ENCODE measurements at places on chromosomes 7 and 10.

GRCh38 chr7:37920305-37920848, at the start of gene EPDR1:
Gene EPDR1, plus strand, starts transcription at chr7:37920640. Its CDS starts 300 bp downstream, at chr7:37920940.
- DNase-seq = peak; percentile 55

- DNase-seq = no peak
These were observed 354.3 kb downstream of the KCNMA1 start for GRCh38 chr10:77283326-77283725.

GRCh38 chr7:136923111-136923667, 54.7 kb downstream of the CHRM2 start:
- no peak for DNase-seq

GRCh38 chr7:115230882-115231571, 309.1 kb downstream of the MDFIC start:
- DNase-seq = no peak

DNA sequence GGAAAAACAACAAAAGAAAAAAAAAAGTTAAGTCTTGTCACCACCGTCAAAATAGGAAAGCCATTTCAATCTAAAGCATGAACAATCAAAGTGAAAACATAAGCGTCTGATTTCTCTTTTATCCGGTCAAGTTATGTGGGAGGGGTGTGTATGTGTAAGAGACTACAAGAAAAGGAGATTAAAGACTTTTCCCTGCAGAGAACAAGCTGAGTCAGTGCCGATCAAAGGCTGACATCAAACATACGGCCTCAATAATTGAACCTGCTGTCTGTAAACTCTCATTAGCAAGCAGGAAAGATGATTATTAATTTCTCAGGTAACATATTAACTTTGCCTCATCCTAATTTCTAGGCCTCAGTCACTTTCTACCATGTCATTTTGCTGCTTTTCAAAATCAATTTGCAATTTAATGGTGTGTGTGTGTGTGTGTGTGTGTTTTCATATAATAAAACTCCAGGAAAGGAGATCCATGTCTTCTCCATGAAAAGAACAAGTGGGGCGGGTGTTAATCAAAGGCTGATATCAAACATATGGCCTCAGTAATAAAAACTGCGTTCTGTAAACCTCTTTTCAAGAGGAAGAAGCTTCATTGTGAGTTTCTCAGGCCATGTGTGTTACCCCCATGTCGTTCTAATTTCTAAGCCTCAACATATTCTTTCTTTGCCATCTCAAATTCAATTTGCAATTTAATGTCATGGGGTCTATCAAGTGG, 649.1 kb upstream of the SORCS1 start:
- no peak for DNase-seq

DNA sequence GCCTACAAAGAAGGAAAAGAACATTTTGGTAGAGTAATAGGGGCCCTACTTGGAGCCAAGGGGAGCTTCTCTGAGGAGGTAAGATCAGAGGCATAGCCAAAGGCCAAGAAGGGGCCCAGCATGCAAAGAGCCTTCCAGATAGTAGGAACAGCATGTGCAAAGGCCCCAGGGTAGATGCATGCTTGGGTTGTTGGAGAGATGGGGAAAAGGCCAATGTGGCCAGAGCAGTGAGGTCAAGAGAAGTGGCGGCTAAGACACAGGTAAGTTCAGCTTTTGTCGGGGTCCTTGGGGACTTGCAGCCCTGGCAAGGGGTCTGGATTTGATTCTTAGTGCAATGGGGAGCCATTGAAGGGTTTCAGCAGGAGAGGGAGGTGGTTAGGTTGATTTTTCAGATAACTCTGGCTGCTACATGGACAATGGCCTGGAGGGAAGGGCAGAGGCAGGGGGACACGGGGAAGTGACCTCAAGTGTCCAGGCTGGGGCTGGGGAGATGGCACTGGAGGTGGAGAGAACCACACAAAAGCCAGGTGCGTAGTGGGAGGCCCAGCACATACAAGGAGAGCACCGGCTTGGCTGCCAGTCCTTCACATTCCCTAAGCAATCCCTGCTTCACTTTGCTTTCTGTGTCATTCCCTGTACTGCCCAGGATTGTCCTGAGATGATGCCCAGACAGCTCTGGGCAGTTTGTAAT, 16.5 kb downstream of the GRID1 start:
- no peak for DNase-seq

DNA sequence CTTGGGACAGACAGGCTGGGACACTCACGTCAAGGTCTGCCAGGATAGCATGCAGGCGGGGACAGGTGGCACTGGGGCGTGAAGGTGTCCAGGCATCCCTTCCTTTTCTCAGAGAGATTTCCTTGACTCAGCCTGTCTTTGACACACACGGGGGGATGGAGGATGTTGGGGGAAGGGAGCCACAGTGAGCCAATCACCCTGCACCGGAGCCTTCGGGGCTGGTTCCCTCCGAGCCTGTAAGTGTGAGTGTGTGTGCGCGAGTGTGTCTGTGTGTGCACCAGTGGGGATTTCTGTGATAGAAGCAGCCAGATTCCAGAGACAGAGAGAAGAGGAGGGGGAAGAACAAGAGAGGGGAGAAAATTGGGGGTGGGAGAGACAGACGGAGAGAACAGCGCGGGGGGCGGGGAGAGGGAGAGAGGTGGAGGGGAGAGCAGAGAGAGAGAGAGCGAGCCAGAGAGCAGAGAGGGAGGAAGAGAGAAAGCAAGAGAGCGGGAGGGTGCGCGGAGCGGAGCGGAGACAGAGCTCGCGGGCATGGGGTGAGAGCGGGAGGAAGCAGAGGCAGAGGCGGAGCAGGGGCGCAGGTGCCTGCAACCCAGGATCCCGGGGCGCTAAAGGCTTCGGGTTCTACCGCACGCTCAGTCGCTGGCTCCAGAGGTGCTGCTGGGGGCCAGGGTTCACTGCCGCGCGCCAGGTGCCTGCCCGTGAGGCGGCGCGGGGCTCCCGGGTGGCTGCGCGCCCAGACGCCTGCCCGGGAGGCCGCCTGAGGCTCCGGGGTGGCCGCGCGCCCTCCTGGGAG, 466 bp upstream of the GPR26 start:
- no peak for DNase-seq

- DNase-seq = no peak
These were observed 269.4 kb downstream of the TCF7L2 start for GRCh38 chr10:113219446-113219845.

DNA sequence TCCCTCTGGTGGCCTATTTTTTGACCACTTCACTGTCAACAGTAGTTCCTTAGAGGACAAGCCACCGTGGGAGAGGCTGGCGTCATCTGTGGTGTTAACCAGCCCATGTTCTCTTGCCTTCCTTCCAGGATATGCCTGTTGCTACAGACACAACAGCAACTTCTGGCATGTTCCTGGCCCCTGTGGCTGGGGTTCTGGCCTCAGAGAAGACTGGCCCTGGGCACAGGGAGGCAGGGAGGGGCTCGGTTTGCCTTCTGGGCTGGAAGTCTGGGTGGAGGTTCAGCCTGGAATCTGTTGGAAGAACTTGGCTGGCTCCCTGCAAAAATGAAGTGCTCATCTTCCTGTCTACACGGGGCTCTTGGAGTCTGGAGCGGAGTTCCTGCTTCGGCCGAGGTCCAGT, 25.7 kb downstream of the GOLGA7B start:
- DNase-seq = no peak

GRCh38 chr7:133265821-133266220, 12.9 kb downstream of the EXOC4 start:
- no peak for DNase-seq

DNA sequence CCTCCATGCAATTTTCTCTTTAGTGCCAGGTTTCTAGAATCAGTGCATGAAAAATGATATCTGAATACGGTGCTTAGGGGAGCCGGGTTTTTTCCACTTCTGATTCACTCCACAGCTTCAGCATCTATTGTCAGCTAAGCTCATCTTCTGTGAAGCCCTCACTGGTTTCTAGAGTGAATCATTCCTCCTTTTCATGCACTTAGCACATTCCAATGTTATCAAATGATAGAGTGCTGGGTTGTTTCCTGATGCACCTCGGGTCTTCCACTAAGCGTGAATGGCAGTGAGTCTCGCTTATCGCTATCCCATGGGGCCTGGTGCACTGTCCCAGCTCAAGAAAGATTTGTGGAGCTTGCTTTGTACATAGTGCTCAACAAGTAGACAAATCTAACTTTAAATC, 170.9 kb upstream of the RHEB start:
- no peak for DNase-seq

GRCh38 chr7:46819819-46820218, 762.1 kb downstream of the TNS3 start:
- no peak for DNase-seq

DNA sequence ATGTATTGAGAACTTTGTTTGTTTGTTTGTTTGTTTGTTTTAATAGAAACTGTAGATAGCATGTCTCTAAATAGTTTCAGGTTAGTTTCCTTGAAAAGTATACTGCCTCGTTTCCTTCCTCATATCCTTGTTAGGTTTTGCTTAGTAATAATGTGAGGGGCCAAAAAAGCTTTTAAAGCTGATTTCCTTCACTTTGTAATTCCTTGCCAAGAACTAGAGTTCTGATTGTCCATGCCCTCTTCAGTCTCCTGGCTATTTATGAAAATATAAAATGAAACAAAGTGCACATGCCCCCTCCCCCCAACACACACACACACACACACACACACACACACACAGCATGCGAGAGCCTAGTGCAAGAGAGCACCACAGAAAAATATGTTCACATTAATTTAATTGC, 115.8 kb downstream of the FZD1 start:
- no peak for DNase-seq

DNA sequence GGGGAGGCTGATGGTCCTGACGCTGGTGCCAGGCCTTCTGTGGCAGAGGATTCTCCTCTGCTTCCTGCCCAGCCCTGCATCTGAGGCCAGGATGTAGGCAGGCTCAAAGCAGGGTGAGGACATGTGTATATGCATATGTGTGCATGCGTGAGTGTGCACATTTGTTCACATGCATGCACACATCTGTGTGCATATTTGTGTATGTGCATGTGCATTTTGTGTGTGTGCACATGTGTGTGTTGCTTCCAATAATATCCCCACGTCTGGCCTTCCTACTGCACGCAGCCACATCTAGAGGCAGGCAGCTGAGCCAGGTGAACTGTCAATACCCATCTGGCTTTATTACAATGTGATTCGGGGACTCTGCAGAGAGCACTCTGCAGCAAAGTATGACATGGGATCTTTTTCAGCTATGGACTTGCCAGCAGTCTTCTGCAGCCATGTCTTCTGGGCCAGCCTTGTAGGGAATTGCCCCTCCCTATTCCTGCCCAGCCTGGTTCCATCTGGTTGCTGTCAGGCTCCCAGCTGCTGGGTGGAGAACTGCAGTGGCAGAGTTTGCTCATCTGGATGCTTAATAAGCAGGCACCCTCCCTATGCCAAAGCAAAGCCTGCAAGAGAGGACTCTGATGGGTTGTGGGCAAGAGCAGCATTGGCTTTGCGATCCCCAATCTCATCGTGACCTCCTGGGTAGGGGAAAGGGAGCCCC, 140.7 kb downstream of the PFKFB3 start:
- no peak for DNase-seq

DNA sequence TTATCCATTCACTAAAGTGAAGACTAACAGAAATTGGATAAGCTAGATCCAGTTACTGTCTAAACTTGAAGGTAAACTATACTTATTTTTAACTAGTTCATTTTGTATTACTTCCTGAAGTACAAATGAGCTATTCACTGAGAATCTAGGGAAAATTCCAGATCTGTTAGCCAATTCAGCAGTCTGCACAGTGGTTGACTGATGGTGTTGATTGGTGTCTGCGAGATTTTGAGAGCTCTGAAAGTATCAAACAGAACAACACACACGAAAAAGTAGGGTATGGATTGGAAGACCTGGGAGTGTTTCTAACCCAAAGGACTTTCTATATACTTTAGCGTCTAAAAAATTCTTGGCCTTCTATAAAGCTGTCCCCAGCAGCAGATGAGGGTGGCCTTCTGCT, 33.6 kb upstream of the AGR2 start:
- DNase-seq = no peak

- DNase-seq = no peak
These were observed 61.9 kb upstream of the LANCL2 start for GRCh38 chr7:55303220-55303619.

DNA sequence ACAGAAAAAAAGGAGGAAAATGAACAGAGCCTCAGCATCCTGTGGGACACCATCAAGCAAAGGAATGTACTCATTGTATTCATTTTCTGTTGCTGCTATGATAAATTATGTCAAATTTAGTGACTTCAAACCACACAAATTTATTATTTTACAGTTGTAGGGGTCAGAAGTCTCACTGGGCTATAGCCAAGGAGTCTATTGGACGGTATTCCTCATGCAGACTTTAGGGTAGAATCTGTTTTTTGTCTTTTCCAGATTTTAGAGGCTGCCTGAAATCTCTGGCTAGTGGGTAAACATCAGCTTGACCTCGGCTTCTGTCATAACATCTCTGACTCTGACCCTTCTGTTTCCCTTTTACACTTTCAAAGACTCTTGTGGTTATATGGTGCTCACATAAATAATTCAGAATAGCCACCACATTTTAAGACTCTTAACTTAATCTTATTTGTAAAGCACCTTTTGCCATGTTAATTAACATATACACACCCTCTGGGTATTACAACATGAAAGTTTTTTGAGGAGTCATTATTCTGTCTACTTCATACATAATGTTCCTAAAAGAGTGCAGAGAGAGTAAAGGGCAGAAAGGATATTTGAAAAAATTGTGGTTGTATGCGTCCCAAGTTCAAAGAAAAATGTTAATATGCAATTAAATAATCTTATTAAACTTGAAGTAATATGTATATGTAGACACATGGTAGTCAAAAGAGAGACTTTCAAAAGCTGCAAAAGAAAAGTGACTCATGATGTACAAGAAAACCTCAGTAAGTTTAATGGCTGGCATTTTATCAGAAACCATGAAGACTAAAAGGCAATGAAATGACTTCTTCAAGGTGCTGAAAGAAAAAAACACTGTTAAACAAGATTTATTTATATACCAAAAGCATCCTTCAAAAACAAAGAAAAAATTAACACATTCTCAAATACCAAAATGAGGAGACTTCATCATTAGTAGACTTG, 70.8 kb upstream of the MEOX2 start:
- no peak for DNase-seq

Data from C1 segment of cervical spinal cord (tissue), 14 donors.